ENCODE measurements at places on chromosomes 3 and 15.

GRCh38 chr15:98755138-98755537 lies 106.8 kb downstream of the IGF1R start:
- DNase-seq, result no peak

DNA sequence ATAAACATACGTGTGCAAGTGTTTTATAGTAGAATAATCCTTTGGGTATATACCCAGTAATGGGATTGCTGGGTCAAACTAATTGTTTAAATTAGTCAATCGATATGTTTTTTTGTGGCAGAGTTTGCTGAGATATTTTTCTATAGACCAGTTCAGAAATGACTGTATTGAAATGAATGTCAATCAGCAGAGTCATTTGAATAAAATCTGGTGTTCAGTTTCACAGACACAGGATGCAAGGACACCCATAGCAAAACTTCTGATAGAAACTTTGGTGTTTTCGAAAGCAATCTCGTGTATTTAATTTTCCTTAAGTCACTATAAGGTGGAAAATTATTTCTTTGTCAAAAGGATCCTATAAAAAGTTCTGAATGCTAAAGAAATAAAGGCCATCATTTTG lies 434.4 kb downstream of the RAP2B start:
- DNase-seq, result no peak

GRCh38 chr3:90253131-90253530 lies 1145.7 kb downstream of the EPHA3 start:
- DNase-seq, result no peak

GRCh38 chr3:79028916-79029315 lies 738.9 kb downstream of the ROBO1 start:
- no peak for DNase-seq

GRCh38 chr15:88911766-88912118 lies 1.4 kb downstream of the MFGE8 start:
- no peak for DNase-seq

DNA sequence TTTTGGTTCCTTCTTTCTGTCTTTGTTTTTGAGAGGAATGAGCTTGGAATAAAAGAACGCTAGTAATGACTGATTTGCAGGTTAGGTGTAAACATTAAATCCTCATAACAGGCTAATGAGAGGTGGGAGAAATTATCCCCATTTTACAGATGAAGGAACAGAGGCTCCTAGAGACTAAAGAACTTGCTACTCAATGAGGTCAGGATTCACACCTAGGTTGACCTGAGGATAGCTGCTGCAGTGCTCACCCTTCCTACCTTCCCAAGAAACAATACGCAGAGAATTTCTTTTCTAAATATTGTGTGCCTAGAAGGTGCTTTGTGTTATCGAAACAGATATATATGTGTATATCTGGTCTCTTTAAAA lies 106.3 kb downstream of the IGF1R start:
- no peak for DNase-seq

DNA sequence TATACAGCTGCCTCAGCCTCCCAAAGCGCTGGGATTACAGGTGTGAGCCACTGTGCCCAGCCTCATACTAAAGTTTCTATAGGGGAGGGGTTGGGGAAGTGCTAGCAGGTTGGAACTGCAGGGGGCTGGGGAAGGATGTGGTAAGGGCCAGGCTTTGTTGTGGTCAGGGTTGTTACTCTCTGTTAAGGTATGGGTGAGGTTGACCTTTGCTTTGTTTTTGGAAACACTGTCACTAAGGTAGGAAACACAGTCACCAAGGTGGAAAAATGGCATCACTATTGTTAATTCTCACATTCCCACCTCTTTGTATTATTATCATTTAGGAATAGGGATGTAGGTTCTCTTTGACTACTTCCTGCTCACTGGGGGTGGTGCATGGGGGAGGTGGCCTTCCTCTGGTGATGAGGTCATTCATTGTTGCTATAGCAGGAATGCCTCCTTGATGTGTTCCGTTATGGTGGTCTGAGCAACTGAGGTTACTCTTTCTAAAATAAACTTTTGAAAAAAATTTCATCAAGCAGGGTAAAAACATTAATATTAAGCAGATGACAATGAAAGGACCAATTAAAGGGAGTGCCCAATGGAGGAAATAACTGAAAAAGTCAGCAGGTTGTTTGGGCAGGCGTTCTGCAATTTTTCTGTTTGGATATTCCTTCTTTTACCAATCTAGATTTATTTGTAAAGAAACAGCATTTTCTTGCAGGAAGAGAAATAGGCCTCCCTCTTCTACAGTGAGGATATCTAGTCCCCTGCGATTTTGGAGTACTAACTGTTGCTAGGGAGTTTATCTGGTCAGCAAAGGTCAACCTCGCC lies 150.5 kb downstream of the WDR76 start:
- DNase-seq, result no peak

DNA sequence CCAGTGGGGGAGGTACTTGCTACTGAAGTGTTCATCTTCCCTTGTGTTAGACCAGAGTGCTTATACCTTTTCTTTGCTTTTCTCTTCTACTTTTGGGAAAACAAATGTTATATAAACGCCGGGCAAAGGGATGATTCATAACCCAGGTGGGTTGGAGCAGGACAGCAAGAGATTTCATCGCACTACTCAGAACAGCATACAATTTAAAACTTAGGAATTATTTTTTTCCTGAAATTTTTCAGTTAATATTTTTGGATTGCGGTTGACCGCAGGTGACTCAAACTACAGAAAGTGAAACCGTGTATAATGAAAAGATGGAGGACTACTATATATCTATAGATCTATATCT lies 270.0 kb upstream of the RGMA start:
- no peak for DNase-seq

DNA sequence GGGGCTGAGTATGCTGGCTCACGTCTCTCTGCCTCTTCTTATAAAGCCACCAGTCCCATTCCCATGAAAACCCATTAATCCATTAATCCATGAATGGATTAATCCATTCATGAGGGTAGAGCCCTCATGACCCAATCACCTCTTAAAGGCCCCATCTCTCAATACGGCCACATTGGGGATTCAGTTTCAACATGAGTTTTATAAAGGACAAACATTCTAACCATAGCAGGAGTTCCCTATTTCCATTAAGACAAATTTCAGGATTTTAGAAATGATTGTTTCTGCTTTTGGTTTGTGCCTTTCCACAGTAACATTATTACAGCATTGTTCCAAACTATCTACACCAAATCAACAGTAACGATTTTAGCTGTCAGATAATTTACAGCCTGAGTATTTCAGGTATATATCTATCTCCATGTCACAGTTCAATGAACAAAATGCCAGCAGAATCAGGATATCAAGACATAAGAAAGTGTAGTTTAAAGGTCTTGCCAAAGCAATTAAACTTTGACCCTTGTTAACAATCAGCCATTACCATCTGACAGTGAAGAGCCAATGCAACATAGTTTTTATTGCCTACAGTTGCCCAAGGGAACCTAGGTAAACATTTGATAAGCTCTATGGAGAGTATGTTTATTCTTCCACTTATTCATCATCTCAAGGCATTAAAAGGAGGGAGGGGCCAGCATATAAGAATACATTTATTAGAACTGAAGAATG lies 3.8 kb downstream of the TSPAN3 start:
- no peak for DNase-seq

GRCh38 chr15:81982808-81983207 lies 63.0 kb downstream of the MEX3B start:
- no peak for DNase-seq

GRCh38 chr3:111784001-111784400 lies 75.1 kb upstream of the PHLDB2 start:
- no peak for DNase-seq

- DNase-seq, result no peak
Measured at GRCh38 chr3:193662757-193663322, 69.8 kb downstream of the OPA1 start.

DNA sequence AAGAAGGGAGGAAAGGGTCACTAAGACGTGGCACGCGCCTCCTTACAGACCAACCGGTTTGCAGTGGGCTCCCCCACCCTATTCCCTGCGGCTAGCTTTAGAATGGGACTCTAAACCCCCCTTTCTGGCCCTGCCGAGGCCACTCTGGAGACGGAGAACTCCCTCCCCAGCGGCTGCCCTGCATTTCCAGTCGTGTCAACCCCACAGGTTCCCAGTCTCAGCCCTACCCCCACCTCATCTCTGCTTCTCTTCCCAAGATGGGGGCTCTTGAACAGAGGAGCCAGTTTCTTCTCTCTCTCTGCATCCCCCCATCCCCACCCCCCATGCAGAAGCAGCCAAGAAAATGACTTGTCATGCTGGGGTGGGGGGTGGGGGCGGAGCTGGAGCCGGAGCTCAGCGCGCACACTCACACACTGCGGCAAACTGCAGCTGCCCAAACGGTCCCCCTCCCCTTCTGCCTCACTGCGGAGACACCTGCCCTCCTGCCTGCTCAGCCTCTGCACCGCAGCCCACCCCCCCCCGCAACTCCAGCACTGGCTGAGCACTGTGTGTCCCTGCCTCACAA lies 871 bp downstream of the MAP1A start:
- DNase-seq, result no peak

- DNase-seq, result no peak
Measured at GRCh38 chr3:45453839-45454238, 65.5 kb downstream of the LARS2 start.

GRCh38 chr3:149145974-149146373 lies 16.5 kb downstream of the HPS3 start:
- no peak for DNase-seq

- DNase-seq, result no peak
Measured at GRCh38 chr3:152811974-152812760, 22.8 kb upstream of the P2RY1 start.

DNA sequence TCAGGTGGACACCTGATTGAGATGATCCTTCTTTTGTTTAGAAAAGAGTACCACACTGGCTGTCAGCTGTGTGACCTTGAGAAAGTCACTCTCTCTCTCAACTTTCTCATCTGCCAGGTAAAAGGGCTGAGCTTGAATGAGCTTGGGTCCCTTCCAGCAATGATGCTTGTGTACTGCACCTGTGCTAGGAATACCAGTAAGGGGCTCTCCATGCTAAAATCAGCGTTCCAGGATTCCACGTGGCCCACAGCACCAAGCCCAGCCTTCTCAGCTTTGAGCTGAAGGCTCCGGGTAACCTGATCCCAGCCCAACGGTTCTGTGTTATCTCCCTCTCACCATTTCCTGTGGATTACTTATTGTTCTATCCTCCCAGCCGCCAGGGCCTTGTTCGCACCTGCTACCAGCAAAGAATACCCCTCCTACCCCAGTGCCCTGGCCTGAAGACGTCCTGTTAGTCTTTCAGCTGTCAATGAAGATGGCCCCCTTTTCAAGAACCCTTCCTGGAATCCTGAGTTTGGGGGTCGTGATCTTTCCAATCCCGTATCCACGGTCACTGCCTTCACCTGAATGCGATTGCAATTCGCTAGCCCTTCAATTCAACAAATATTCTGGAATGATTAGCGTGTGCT lies 54.2 kb upstream of the CGNL1 start:
- DNase-seq, result no peak

- no peak for DNase-seq
Measured at GRCh38 chr3:187983484-187984124, 170.4 kb upstream of the LPP start.

DNA sequence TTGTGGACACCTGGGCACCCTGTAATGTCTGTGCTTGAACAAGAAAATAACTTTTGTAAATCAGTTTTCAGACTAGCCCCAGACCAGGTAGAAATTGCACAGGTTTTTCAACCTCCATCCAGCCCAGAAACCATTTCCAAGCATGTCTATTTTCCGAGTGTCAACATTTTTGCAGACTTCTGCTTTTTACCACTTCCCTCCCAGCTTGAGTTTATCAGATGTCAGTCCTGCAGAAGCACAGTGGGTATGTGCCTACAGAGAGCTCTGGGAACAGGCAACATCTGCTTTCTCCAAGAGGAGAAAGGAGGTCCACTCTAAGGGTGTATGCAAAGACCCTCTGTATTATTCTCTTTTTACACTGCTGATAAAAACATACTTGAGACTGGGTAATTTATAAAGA lies 83.9 kb downstream of the LRRK1 start:
- DNase-seq, result no peak

- DNase-seq, result no peak
Measured at GRCh38 chr3:62355703-62356102, 17.6 kb downstream of the FEZF2 start.

DNA sequence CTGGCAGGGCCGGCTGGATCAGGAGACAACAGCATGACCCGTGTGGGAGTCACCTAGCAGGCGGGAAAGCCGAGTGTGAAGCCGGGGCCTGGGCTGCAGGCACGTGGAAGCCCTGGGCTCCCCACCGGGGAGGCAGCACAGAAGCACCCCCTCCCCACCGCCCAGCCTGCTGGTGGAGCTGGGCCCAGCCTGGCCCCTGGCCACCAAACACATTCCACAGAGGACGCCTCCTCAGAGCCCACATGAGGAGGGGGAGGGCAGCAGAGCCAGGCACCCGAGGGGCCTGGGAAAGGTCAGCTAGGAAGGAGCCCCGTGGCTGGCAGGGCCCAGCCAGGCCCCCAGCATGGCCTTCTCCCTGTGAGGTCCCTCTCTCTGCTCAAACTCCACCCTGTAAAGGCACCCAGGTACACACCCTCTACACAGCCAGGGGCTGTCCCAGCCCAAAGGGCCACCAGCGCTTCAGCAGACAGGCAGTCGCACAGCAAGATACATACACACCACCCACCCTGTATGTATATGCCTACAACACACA lies 4.5 kb downstream of the PLXNB1 start:
- no peak for DNase-seq

- DNase-seq, result no peak
Measured at GRCh38 chr15:100309109-100310040, 32.4 kb downstream of the ADAMTS17 start.

- no peak for DNase-seq
Measured at GRCh38 chr3:183833516-183833915, 8.1 kb upstream of the MAP6D1 start.

DNA sequence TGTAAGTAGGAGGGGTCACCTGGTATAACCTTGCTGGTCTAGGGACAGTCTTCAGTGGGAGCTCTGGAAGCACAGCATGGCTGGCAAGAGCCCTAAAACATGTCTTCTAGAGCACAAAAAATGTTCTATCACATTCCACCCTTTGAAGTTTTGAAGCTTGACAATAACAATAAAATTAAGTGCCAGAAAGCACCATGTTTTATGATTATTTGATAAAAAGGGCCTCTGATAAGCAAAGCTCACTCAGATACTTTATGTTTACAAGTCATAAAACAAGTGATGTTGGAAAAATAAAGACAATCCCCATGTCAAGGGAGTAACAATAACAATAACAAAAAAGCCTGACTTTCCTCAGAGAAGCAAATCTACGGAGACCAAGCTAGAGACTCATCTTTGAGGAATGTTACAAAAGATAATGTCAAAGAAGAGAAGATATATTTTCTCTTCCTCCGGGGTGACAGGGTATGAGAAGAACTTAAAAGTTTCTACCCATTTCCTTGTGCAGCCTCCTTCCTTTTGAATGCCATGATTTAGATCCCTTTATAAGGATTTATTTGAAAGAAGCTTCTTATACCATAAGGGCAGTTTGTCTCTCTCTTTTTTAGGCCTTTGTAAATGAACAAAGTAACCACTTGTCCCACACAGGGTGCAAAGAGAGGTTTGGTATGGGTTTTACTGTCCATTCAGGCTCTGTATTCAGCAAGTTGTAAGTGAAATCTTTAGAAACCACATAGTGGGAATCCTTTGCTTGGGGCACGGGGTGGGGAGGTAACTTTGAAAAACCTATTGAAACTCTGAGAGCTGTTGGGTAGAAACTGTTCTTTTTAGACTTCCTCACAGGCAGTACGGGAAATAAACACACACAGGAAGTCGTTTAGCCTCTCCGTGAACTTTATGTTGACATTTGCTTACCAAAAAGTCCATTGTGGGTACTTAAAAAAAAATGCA lies 109.6 kb upstream of the RBMS3 start:
- no peak for DNase-seq
